ENCODE measurements at places on chromosomes 5 and 9.

DNA sequence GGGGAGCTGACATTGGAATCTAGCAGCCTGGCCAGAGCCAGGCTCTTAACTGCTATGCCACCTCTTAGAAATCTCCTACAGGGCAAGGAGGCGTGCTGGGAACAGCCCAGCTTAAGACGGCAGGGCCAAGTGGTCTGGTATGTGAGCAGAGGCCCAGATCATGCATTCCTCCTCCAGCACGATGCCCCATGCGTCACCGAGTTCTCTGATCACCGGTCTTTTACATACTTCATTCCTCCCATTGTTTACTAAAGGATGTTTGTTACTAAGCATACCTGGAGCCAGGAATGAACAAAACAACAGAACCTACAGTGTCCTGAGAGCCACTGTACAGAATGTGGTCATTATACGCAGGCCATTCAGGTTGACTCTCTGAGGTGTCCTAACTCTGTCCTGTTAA, 73.8 kb downstream of the TRIO start:
- DNase-seq: no peak

DNA sequence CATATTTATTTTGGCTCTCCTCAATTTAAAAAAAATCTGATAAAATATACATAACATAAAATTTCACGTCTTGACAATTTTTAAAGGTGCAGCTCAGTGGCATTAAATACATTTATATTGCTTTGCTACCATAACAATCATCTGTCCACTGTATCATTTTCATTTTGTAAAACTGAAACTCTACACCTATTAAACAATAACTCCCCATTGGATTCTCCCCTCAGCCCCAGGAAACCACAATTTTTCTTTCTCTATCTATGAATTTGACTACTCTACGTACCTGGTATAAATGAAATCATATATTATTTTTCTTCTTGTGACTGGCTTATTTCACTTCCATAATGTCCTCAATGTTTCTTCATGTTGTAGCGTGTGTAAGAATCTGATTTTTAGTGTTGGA, 563.5 kb downstream of the PRR16 start:
- no peak for DNase-seq

GRCh38 chr5:89123581-89123980, 240.6 kb upstream of the MEF2C start:
- no peak for DNase-seq

GRCh38 chr5:171629221-171629620, 156.4 kb upstream of the SMIM23 start:
- DNase-seq: no peak

- DNase-seq: no peak
Observed at GRCh38 chr9:14272927-14273528, 40.9 kb downstream of the NFIB start.

- DNase-seq: no peak
Observed at GRCh38 chr5:35202319-35203111, 27.8 kb downstream of the PRLR start.

DNA sequence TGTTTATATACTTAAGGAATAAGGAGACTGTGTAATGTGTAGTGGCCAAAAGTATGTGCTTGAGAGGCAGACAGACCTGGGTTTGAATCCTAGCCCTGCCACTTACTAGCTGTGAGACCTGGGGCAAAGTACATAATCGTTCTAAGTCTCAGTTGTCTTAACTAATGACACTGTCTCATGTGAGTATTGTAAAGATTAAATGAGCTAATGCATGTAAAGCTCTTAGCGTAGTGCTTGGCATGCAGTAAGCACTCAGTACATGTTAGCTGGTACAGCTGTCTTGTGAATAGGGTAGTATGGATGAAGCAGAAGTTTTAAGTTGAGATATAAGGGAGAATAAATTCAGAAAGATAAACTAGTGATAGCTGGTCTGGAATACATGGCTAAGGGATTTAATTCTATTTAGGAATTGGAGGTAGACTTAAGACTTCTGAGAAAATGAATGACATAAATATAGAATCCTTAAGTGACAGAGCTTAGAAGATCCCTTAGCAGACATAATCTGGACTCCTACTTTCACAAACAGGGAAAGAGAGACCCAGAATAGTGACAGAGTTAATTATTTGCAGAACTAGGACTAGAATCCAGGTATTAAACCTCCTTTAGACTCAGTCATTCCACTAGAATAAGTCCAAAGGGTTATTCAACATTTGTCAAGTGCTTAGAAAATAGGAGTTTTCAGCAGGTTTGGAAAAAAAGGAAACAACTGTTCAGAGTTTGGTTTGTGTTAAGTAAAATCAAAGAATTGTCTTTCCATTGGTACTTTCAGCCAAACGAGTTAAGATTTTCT, 13.1 kb downstream of the GPR21 start:
- no peak for DNase-seq

GRCh38 chr9:131096269-131097125, at the start of gene AIF1L:
AIF1L (plus strand) TSS chr9:131096531; CDS start chr9:131096630, 99 bp downstream.
- DNase-seq: peak; percentile 67

DNA sequence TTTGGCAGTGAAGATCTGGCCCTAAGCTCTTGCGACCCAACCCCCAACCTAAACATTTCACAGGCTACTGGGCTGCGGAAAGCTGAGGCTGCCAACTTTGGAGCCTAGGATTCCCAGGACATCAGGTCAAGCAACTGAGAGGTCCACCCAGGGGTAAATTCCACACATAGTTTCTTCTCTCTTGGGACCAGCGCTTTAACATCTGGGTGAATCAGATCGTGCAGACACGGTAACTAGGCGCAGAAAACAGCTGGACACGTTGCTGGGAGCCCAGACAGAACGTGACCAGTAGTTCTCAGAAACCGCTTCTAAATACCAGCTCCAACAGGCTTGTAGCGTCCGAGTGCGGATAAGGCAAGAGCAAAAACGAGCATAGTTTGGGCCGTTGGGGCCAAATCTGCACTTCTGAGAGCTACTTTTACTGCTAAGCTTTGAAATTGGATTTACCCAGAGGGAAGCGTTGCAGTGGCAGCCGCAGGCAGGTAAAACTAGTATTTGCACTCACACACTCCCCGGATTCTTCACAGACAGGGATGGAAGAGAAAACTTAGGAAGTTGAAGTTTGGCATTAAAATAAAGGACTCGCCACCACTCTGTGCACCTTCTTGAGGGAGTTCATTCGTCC, 11.8 kb downstream of the ITGA1 start:
- DNase-seq: peak; percentile 79

DNA sequence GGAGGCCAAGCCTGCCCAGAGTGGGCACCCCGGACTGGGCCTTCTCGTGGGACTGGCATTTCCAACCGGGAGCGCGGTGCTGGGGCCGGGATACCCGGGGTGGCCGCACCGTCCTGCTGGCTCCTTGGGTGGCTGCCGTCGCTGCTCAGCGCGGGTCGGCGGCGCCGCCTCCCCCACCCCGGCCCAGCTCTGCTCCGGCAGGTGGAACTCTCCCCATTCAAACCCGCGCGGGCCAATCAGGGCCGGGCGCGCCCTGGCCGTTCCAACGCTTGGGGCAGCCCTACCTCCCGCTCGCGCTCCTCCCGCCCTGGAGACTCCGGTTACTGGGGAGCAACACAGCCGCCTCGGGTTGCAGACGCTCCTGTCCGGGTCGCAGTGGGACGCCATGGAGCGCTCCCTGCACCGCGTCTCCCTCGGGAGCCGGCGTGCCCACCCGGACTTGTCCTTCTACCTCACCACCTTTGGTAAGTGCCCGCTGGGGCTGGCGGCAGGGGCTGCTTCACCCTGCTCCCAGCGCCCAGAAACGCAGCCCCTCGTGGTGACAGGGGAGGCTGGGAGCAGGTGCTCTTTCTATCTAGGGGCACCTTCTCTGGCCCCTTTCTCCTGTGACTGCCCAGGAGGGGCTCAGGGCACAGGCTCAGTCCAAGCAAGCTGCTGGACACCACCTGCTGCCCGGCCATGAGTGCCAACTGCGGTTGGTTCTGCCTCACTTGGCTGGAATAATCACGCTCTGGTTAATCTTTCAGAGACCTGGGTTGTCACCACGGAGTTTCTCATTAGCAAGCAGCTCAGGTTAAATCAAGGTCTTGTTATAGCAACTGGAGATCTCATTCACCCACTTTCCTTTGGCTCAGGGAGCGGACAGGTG, at the start of gene RGS3:
Gene RGS3 (plus strand): TSS at position 310 of the 868 bp plus-strand sequence. CDS start 76 bp downstream, at position 386.
- DNase-seq: peak; percentile 61

GRCh38 chr5:63535840-63536602, 426.2 kb downstream of the HTR1A start:
- no peak for DNase-seq

GRCh38 chr5:132776938-132777208, 166 bp downstream of the SEPTIN8 start:
- no peak for DNase-seq

DNA sequence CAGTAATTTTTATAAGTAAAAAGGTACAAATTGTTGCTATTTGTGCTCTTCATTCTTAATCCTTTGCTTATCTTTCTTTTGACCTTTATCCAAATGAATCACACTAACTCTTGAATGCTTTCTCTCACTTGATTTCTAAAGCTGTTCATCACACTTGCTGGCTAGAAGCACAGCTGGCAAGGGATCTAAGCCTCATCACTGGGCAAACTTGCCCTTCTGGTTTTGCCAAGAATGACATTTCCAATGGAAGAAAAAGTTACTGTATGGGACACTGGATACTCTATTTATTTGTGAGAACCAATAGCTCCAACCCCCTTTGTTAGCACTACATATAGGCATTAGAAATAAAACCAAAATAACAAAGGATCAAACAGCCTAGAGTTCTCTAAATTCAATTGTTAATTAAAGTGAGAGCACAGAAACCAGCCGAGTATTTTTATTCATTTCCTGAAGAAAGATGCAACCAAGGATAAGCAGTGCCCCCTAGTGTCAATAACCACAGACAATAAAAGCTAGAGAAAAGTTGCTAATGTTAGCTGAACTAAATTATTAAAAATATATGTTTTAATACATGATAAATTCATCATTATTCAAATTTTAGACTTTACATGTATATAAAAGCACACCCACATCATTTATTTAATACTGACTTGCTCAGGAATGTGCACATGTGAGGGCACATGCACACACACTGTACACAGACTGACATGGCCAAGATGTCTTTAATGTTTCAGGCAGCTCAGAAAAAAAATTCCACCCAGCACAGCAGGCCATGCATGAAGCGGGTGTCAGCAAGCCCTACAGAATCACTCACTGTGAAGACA, 59.8 kb upstream of the POU5F2 start:
- no peak for DNase-seq

DNA sequence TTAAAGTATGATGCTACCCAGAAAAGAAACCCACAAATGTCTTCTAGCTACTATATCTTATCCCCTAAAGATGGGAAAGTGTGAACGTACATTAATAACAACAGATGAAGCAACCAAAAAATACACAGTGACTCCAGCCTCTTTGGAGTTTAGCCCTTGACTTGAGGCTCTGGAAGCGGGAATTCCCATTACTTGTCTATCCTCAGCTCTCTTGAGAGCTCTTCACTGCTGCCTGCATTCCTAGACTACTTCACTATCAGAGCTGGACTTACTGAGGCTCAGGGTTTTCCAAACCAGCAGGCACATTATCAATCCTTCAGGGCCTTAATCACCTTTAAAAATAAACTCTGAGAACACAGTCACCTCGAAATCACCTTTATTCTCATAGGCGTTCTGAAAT, 1.0 kb upstream of the NME5 start:
- no peak for DNase-seq

DNA sequence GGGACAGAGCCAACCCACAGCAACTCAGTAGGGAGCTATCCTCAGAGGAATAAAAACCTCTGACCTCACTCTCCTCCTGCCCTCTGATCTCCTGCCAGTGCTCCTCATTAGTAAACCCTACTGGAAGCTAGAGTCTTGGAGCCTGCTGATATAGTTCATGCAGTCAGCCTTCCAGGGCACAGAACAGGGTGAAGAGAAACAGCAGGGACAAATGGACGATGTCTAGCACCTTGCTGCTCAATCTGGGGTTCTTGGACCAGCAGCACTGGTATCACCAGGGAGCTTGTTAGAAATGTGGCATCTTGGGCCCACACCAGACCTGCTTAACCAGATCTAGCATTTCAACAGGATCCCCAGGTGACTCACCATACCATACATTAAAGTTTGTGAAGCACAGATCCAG, 5.5 kb upstream of the GALNT12 start:
- no peak for DNase-seq

DNA sequence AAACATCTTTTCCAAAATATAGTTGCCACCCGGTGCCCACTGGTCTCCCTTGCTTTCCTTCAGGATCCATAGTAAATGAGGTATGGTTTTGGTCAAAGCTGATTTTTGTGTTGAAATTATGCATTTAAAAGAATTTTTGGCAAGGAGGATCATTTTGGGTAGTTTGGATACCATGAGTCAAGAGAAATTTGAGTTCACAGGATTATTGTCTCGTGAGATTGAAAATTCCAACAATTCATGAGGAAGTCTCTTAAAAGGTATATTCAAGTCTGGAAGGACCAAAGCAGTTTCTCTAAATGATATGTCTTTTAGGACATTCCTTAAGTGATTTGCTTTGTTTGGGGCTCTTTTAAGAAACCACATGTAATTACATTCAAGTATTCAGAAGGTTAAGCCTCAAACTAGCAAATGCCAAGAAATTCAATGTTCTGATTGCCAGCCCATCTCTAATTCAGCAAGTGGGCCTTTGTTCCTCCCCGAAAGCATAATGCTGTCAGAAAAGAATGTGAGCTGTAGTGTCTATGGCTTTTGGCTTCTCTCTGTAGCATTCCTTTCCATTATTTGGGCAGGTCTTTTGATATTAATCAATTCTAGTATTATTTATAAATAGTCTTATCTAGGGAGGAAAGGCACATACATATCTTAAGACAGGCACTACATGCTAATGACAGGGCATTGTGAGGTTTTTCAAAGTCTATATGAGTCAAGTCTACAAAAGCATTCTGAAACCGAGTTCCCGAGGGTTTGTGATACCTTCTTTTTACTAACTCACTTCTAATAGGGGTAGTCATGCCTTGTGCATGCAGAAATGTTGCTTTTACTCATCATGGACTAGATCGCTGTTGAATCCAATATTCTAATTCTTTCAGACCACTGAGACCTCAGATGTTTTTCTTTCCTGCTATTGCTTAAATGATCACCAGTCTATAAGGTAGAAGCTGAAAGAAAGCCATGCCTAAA, 453.9 kb downstream of the ENC1 start:
- no peak for DNase-seq

GRCh38 chr9:87497604-87498045, at the start of gene DAPK1:
DAPK1 (plus strand) TSS chr9:87497867; CDS start chr9:87499078, 1,211 bp downstream.
- DNase-seq: peak; percentile 72

- no peak for DNase-seq
Observed at GRCh38 chr5:177357146-177357458, 622 bp upstream of the RGS14 start.

GRCh38 chr5:139277171-139277570, 16.4 kb upstream of the MATR3 start:
- no peak for DNase-seq

- no peak for DNase-seq
Observed at GRCh38 chr5:16792598-16793275, 143.4 kb downstream of the MYO10 start.

DNA sequence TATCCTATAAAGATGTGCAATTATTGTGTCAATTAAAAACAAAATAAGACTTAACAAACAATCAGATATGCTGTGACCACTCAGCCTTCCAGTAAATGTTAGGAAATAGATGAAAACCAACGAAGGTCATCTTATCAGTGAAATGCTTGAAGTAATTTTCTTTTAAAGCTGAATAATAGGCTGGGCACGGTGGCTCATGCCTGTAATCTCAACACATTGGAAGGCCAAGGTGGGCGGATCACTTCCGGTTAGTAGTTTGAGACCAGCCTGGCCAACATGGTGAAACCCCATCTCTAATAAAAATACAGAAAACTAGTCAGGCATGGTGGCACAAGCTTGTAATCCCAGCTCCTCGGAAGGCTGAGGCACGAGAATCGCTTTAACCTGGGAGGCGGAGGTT, 31.2 kb downstream of the NLN start:
- no peak for DNase-seq
